Ascending aorta (tissue), 2 donors: ENCODE measurements at places on chromosomes 3 and 15.

- DNase-seq: no peak
Measured at GRCh38 chr15:56052395-56053045, 59.1 kb upstream of the NEDD4 start.

GRCh38 chr3:122679882-122680474 is 661 bp upstream of the PARP14 start:
- DNase-seq: no peak

- DNase-seq: no peak
Measured at GRCh38 chr15:62841269-62841628, 201.3 kb upstream of the TPM1 start.

- no peak for DNase-seq
Measured at GRCh38 chr15:59833366-59833765, 144.2 kb upstream of the BNIP2 start.

DNA sequence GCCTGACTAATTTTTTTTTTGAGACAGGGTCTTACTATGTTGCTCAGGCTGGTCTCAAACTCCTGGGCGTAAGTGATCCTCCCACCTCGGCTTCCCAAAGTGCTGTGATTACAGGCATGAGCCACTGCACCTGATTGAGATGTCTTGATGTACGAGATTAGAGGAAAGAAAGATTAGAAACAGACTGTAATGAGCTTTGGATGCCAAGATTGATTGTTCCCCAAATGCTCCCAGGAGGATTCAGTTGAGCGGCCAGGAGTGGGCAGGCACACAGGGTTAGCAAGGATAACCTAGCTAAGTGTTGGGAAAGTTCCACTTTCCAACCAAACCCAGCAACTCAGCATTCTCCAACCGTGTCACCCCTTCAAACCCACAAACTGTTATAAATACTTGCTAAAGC is 63.7 kb downstream of the SRGAP3 start:
- DNase-seq: no peak

DNA sequence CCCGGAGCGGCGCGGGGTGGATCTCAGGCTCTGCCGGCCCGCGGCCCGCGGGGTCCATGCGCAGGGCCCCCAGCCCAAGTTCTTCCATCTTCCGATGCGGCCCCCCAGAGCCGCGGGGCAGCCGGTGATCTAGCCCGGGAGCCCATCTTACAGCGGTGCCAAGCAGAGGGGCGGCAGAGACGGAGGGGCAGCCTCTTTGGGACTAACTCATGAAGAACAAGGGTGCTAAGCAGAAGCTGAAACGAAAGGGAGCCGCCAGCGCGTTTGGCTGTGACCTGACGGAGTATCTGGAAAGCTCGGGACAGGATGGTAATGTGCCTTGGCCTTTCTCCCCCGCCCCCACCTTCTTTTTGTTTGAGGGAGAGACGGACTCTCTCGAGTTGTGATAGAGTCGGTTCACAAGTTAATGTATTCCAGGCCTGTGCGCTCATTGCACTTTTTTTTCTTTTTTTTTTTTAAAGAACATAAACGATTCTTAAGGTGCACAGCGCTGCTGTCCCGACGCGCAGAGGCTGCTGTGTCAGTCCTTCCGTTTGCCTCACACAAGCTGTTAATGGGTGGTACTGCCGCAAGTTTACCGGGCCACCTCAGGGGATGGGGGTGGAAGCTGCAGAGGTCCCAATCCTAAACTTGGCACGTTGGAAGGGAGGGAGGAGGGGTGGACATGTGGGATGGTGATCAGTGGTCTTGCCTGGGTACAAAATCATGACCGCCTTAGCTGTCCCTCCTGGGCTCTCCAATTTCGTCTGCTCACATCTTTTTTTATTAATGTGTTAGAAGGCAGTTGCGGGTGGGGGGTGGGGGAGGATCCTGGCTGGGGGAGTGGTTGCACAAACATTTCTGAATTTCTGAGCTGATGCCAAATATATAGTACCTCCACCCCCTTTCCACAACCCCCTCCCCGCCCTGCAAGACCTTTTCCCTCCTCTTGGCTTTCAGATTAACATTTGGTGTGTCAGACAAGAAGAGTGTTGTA is 801 bp downstream of the ARHGAP31 start:
- no peak for DNase-seq

GRCh38 chr15:28994831-28995596 is 109.2 kb downstream of the APBA2 start:
- DNase-seq: no peak

DNA sequence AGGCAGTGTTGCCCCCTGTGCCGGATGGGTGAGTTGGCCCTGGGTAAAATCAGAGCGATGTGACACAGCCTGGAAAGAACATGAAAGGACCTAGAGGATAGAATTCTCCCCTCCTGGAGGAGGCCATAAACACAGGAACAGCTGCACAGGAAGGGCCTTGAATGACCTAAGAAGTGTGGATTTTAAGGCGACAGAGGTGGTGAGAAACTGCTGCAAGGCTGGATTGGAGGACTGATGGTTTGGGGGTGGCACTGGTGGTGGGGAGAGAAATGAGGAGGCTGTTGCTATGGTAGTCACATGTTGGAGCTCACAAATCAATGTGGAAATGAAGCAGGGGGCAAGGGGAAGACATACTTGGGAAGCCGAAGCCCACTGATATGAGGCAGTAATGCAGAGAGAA is 13.8 kb downstream of the XIRP1 start:
- DNase-seq: no peak

DNA sequence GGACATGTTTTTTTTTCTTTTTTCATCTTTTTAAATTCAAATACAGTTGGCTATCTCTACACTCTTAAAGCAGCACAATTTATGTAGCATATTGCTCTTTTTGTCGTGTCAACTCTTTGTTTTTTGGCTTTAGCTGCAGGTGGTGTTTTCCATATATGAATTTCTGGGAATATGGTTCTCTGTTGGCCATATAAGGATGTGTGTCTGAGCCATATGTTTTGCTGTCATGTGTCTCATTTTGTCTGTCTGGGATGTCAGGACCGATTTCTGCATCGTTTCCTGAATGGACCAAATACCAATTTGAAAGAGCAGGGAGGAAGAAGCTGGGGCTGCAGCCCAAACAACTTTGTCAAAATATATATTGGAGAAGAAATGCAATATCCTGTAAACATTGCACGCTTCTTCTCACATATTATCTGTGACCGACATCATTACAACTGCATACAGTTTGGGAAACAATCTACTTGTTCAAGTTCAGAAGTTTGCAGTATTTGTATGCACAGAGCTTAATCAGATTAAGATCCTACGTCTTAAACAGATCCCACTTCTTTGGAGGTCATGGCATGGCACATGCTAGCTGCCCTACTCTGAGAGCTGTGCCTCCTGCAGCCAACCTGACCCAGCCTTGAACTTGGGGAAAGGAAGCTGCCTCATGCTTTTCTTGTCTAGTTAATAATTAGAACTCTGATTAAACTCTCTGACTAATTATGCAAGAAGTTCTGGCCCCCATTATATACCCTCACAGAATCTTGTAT is 4.0 kb upstream of the SATB1 start:
- DNase-seq: no peak

- DNase-seq: no peak
Measured at GRCh38 chr3:113659101-113659541, 37.3 kb downstream of the USF3 start.

DNA sequence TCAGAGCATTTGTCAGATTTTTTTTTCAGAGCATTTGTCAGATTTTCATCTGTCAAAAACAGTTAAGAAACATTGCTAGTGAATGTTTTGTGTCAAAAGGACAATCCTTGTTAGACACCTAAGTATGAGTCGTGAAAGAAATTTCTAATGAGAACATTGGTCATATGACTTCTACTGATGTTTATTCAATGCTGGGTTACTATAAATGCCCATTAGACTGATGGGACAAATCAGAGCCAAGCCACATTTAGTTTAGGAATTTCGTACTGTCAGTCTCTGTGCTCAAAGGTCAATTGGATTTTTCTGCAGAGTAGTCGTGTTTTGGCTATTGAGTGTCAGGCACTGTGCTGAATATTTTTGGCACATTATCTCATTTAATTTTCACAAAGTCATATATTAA is 31.6 kb downstream of the TSC22D2 start:
- no peak for DNase-seq

DNA sequence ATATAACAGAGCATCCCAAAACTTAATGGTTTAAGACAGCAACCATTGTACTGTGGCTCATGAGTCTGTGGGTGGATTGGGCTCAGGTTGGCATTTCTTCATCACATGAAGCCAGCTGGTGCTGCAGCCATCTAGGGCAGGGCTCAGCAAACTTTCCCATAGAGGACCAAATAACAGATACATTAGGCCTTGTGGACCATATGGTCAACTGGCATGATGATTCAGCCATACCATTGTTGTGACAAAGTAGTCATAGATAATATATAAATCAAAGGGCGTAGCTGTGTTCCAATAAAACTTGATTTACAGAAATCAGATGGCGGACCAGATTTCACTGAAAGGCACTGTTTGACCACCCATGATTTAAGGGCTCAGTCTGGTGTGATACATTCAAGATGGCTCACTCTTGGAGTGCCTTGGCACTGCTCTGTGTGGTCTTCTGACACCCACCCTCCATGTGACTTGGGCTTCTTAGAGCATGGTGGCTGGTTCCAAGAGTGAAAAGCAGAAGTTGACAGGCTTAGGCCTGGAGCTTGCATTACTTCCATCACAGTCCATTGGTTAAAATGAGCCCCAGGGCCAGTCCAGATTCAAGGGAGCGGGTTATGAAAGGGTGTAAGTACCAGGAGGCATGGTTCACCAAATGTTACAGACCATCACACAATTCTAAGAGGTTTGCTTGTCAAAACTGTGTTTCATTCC is 40.8 kb upstream of the BHLHE40 start:
- no peak for DNase-seq

- no peak for DNase-seq
Measured at GRCh38 chr3:134860141-134860540, 65.1 kb downstream of the EPHB1 start.

DNA sequence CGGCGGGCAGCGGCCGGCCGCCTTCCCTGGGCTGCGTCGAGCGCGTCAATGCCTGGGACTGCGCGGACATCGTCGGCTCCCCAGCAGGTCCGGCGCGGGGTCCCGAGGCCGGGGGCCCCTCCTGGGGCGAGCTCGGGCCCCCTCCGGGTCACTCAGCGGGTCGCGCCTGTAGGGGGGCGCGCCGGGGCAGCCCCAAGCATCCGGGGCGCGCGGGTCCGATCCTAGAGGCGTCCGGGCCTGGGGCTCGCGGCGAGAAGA is 725 bp downstream of the TLE3 start:
- no peak for DNase-seq

- no peak for DNase-seq
Measured at GRCh38 chr3:13707456-13707855, 158.5 kb downstream of the FBLN2 start.

GRCh38 chr3:17195192-17195611 is 310.4 kb downstream of the PLCL2 start:
- DNase-seq: no peak

GRCh38 chr3:13132731-13133410 is 59.6 kb upstream of the IQSEC1 start:
- DNase-seq: no peak

DNA sequence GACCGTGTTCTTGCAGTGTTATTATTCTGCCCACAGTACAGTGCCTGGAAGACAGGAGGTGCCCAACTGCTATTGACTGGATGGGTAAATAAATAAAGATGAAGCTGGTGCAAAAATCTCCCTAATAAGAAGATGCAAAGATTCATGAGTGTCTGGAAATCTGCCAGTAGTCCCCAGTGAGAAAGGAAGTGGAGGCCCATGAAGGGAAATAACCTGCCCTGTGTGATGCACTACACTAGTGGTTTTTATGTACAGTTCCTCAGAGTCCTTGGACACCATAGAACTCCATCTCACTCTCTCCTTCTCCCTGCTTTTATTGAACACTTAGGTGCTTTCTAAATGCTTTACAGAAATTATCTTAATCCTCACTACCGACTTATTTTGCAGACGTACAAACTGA is 8.3 kb upstream of the SUCLG2 start:
- DNase-seq: no peak

DNA sequence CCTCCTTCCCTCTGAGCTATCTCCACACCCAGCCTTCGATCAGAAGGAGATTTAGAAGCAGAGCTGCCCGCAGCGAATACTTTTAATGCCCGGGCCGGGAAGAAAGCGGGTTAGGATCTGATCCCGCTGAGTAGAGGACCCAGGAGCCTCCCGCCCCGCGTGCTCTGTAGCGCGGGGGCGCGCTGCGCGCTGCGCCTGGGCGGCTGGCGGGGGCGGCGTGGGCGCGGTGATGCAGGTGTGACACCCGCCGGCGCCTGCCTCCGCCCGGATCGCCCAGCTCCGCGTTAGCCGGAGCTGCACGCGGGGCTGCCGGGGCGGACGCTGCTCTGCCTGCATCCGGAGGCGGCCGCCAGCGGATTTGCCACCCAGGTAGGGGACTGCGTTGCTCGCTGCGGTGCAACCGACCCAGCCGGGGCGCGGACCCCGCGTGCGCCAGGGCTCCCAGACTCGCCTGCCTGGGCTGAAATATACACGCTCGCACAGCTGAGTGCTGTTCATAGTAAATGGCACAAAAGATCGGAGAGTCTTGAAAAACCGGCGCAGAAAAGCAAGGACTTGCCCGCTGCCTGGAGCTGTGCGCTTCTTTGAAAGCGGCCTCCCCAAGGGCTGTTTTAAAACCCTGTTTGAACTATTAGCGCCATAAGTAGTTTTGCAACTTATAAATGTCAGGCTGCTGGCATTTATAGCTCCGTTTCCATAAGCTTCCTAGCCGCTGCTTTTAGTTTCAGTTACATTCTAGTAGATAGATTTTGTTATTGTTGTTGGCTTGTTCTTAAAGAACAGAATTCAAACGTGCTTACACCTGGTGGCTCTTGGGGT is at the start of gene SV2B:
TSS of gene SV2B (plus strand) at position 263 of the 819 bp plus-strand sequence. CDS start 126,007 bp downstream, outside the sequence.
- no peak for DNase-seq

- DNase-seq: no peak
Measured at GRCh38 chr3:181549266-181549665, 162.5 kb upstream of the SOX2 start.

DNA sequence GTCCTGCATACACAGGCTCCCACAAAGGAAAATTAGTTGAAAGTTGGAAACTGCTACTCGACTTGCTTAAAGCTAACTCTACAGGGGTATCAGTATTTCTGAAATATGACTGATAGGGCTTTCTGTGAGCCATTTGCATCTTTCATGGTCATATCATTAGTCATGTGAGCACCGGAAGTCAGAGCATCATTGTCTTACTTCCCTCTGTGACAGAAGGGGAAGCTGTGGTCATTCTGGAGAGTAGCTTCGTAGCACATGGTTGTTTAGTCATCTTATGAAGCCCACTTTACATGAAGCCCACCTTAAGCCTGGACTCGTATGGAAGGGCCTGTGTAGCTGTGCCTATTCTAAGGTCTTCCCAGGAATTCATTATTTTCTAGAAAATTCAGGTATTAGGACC is 69.0 kb downstream of the COL6A5 start:
- DNase-seq: no peak

- DNase-seq: no peak
Measured at GRCh38 chr15:100461049-100461448, 67.7 kb downstream of the CERS3 start.

DNA sequence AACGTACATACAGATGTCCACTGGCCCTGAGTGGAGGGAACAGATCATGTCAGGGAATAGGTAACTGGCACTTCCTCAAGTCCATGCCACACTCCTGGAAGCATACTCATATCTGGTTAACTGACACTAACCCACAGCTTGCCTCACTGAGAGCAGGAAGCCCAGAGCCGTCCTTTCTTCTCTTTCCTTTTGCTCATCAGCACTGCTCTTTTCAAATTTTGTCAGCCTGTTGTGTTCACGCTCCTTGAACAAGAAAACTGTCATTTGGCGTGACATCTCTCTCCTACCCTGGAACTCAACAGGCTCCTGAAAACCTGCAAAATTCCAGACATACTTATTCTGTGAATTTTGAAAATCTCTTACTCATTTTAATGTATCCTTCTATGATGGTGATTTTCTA is 360.2 kb downstream of the MAGI1 start:
- DNase-seq: no peak
